ENCODE measurements at places on chromosomes 2 and 18.

GRCh38 chr2:238127165-238128060 lies 11.1 kb upstream of the KLHL30 start:
- no peak for DNase-seq

DNA sequence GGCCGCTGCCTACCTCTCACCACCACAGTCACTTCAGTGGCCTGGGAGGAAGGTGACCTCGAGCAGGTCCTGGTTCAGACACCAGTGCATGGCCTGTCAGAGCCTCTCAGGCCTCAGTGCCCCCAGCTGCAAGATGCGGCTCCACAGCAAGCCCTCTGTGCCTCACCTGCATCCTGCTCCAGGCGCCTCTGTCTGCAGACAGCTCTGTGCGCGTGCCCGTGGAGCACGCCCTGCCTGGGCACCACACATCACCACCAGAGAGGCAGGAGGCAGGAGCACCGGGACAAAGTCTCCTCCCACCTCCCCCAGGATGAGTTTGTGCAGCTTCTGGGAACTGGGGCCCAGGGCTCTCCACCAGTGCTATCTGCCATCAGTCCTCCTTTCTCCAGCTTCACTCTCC lies 98.7 kb downstream of the TFCP2L1 start:
- DNase-seq = no peak

DNA sequence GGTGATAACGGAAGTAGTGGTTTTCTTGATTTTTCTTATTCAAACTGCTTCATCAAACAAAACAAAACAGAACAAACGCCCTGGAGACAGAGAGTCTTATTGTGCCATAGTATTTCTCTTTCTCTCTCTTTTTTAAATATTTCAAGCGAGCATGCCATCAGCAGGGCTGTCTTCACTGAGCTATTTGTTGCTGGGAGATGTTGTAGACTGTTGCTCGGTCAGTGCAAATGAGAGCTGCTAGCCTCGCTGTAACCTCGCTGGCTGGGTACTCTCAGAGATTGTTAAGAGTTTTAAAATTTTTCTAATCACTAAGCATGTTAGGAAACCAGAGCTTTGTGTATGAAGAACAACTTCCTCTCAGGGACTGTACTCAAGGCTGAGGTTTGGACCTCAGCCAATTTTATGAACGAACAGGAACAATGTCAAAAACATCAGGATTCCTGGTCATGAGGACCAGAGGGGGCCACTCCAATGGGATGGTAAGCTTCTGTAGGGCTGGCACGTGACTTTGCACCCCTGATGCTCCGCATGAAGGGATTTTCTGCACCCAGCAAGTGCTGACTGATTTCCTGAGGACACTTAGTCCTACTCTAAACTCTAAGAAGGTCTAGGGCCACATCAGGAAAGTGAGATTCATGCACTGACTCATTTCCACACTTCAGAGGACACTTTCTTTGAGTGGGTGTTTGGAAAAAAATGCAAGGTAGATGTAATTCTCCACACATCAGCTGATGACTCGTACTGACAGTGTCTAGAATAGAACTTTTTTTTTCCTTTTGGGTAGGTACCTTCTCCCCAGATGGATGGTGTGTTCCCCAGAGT lies 59.8 kb upstream of the IL1R1 start:
- DNase-seq = peak; percentile 16

GRCh38 chr2:225017098-225017685 lies 25.1 kb downstream of the DOCK10 start:
- no peak for DNase-seq

GRCh38 chr2:170544817-170545216 lies 170.3 kb upstream of the SP5 start:
- no peak for DNase-seq

DNA sequence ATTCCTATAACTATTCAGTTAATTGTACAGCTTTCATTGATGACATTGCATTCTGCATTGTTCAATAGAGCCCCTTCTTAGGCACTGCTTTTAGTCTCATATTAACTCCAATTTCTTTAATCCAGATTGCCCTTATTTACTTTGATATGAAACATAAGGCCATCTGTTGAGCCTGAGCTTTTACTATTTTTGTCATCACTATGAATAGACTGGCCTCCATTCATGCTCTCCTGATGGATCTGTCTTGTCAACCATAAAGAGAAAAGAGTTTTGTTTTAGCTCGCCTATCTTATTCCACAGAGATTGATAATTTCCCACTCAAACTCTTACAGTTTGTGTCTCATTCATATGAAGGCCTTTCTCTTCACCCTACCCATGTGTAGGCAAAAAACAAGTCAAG lies 159.2 kb upstream of the DTNA start:
- no peak for DNase-seq

DNA sequence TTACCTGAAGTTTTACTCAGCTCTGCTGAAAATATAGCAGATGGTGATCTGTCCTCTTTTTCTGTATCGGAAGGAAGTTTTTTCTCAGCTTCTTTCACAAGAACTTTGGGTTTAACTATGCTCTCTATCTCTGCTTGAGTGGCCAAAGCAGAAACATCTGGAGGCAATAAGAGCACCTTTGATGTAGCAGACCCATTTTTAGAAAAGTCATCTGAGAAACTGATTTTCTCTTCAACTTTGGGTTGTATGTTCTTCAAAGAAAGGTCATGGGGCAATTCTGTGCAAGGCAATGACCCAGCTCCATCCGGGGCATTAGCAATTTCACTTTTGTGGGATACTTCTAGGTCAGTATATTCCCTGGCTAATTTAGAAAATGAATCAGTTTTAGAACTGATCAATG lies 25.2 kb downstream of the RTN4 start:
- DNase-seq = no peak

GRCh38 chr18:46321955-46322354 lies 217.8 kb downstream of the HAUS1 start:
- no peak for DNase-seq

DNA sequence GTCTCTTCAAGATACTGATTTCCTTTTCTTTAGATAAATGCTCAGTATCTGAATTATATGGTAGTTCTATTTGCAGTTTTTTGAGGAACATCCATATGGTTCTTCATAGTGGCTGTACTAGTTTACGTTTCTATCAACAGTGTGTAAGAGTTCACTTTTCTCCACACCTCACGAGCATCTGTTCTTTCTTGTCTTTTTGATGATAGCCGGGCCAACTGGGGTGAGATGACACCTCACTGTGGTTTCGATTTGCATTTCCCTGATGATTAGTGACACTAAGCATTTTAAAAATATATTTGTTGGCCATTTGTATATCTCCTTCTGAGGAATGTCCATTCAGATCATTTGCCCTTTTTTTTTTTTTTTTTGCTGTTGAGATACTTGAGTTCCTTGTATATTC lies 458.8 kb downstream of the SETBP1 start:
- DNase-seq = no peak
